ENCODE measurements at places on chromosomes 4 and X.
A peak's percentile ranks its signal among the peaks of the same experiment; 100 is the strongest.

GRCh38 chrX:71525316-71525715 lies 7.6 kb upstream of the OGT start:
- no peak for DNase-seq
- H3K4me1 ChIP-seq: no peaks in the 10 kb centered on the region
- H3K4me3 ChIP-seq: no peak overlapping the region
- H3K36me3 ChIP-seq: no peaks in the 10 kb centered on the region
- H3K27me3 ChIP-seq: no peaks in the 10 kb centered on the region

GRCh38 chrX:30488092-30488491 lies 89.5 kb downstream of the TASL start:
- no peak overlapping the region for H3K27ac ChIP-seq
- H3K4me1 ChIP-seq: no peaks in the 10 kb centered on the region
- no peak overlapping the region for H3K4me3 ChIP-seq
- H3K36me3 ChIP-seq: no peaks in the 10 kb centered on the region
- H3K27me3 ChIP-seq: no peaks in the 10 kb centered on the region

DNA sequence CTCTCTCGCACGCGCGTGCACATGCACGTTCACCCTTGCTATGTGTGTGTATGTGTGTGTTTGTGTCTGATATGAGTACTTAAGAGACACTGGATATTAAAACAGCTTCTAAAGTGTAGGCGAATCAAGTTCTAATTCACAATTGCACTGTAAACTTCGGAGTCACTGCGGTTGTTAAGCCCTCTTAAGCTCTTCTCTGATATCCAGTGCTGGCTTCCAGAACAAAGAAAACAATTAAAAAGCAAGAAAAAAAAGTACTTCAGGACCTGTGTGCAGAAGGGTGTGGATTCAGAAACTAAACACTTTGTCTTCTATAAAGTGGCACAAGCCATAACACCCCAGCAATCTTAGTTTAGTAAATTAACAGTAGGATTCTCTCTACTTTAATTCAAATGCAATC lies 300.2 kb downstream of the PCDH7 start:
- H3K27me3 ChIP-seq: no peaks in the 10 kb centered on the region
- H3K4me3 ChIP-seq: no peak overlapping the region
- no peak overlapping the region for H3K27ac ChIP-seq

DNA sequence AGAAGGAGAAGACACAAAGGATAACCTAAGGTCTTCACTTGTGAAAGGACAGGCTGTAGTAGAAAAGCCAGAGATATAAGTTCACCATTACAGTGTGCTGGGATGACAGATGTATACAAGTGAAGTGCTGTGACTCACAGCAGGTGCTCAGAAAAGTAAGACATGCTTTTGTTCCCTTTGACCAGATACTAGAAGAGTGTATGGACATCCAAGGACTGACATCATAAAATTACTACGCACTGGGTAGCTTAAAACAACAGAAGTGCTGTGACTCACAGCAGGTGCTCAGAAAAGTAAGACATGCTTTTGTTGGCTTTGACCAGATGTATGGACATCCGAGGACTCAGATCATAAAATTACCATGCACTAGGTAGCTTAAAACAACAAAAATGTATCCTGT lies 61.6 kb upstream of the BTC start:
- H3K36me3 ChIP-seq: no peaks in the 10 kb centered on the region
- H3K27ac ChIP-seq: no peak overlapping the region
- no peaks in the 10 kb centered on the region for H3K4me1 ChIP-seq
- no peak overlapping the region for H3K4me3 ChIP-seq
- DNase-seq: no peak

DNA sequence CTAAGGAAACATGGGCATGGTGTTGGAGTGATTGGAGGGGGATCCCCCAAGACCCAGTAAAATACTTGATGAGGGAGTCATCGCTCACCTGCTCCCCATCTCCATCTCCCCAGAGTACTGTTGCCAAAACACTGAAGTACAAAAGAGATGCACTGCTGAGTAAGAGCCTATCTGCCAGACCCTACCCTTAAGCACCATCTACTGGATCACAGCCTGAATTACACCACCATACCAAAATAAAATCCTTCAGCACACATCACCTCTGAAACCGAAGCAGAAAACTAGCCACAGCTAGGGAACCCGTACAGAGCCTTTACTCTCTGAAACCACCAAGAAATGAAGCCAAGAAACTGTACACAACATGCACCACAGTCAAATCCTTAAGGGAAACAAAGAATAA lies 466.3 kb upstream of the ACTRT1 start:
- no peaks in the 10 kb centered on the region for H3K4me1 ChIP-seq
- no peak overlapping the region for H3K4me3 ChIP-seq
- H3K27ac ChIP-seq: no peak overlapping the region
- no peaks in the 10 kb centered on the region for H3K27me3 ChIP-seq
- no peaks in the 10 kb centered on the region for H3K36me3 ChIP-seq
- no peak for DNase-seq

- no peaks in the 10 kb centered on the region for H3K36me3 ChIP-seq
- DNase-seq: no peak
- H3K4me3 ChIP-seq: no peak overlapping the region
- H3K27me3 ChIP-seq: no peaks in the 10 kb centered on the region
Measured at GRCh38 chrX:146921204-146921603, 106.7 kb upstream of the CXorf51A start.

DNA sequence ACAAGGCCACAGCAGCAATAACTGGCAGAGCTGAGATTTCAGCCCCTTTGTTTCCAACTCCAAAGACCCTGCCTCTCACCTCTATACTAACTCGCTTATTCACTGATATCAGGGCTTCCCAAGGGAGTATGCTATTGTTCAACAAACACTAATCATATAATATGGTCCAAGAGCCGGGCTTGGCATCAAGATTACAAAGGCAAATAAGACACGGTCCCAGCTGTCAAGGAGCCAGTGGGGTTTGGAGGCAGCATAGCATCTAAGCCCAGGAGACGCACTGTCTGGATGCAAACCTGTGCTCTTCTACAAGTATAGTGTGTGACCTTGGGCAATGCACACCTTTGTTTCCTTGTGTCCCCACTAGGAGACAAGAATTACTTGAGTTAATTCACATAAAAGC lies 28.7 kb downstream of the PAPSS1 start:
- no peak overlapping the region for H3K4me3 ChIP-seq
- H3K36me3 ChIP-seq: no peaks in the 10 kb centered on the region
- no peak for DNase-seq
- H3K27me3 ChIP-seq: no peaks in the 10 kb centered on the region

- H3K27me3 ChIP-seq: no peaks in the 10 kb centered on the region
- H3K4me1 ChIP-seq: no peaks in the 10 kb centered on the region
- no peak for DNase-seq
- H3K27ac ChIP-seq: no peak overlapping the region
- no peak overlapping the region for H3K4me3 ChIP-seq
- H3K36me3 ChIP-seq: no peaks in the 10 kb centered on the region
Measured at GRCh38 chr4:183897193-183897592, 7.9 kb upstream of the STOX2 start.

DNA sequence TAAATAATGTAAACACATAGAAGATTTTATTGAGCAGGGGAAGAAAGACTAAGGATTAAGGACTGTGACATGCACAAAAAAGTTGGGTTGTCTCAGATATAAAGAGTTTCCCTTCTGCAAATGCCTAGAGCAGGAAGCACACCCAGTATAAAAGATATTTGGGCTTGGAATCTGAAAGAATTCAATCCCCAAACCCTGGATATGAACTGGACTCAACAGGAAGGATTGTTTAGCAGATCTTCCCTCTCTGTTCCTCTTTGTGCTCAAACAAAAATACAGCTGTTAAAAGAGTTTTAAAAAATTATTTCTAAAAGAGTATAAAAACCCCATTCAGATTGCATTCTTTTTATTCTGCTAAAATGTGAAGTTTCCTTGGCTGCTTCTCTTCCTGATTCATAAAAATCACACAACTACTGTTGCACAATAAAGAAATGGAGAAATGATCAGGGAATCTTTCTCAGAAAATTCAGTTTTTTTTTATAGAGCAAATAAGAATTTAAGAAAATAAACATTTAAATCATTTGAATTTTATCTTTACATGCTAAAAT lies 71.4 kb downstream of the PDLIM5 start:
- no peaks in the 10 kb centered on the region for H3K36me3 ChIP-seq
- no peak overlapping the region for H3K4me3 ChIP-seq
- H3K27ac ChIP-seq: no peak overlapping the region
- H3K27me3 ChIP-seq: no peaks in the 10 kb centered on the region
- DNase-seq: no peak

- no peak for DNase-seq
- no peak overlapping the region for H3K4me3 ChIP-seq
- no peaks in the 10 kb centered on the region for H3K36me3 ChIP-seq
- H3K4me1 ChIP-seq: no peaks in the 10 kb centered on the region
- no peak overlapping the region for H3K27ac ChIP-seq
- no peaks in the 10 kb centered on the region for H3K27me3 ChIP-seq
Measured at GRCh38 chr4:70915036-70915815, 13.1 kb downstream of the MOB1B start.

GRCh38 chr4:16573739-16574138 lies 324.7 kb downstream of the LDB2 start:
- DNase-seq: no peak
- H3K27ac ChIP-seq: no peak overlapping the region
- H3K4me3 ChIP-seq: no peak overlapping the region
- H3K4me1 ChIP-seq: no peaks in the 10 kb centered on the region
- H3K27me3 ChIP-seq: no peaks in the 10 kb centered on the region
- no peaks in the 10 kb centered on the region for H3K36me3 ChIP-seq

GRCh38 chr4:128290526-128290925 lies 2.9 kb upstream of the PGRMC2 start:
- peaks cover 22% of the 10 kb centered on the region for H3K4me1 ChIP-seq
- H3K36me3 ChIP-seq: no peaks in the 10 kb centered on the region
- H3K27ac ChIP-seq: no peak overlapping the region
- H3K27me3 ChIP-seq: peaks cover 3% of the 10 kb centered on the region

DNA sequence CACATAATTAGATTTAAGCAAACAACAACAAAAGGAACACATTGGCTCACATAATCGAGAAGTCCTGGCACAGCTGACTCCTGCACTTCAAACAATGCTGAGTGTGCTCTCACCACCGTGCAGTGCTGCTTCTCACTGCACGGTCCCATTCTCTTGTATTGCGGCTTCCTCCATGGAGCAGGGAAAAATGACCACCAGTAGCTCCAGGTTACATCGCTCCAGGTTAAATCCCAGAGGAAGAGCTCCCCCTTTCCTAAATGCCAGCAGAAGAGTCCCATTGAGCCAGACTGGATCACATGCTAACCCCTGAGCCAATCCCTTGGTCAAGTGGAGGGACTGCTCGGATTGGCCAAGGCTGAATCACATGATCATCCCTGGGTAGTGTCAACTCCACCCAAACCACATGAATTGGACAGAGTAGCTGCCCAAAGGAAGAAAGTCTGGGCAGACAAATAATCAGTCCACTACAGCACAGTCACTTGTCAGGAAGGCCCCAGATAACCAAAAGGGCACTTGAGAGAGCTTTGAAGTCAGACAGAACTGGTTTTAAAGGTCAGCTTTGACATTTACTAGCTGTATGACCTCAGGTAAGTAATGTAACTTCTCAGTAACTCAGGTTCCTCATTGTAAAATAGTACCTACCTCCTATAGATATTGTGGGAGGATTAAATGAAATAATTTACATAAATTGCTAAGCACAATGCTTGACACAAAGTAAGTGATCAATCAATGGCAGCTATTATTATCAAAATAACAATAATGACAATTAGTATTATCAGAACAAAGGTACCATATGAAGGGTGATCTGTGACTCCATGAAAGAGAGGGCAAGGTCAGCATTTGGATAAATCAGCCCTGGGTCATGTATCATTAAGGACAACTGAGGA lies 14.3 kb downstream of the TEC start:
- no peaks in the 10 kb centered on the region for H3K36me3 ChIP-seq
- H3K27ac ChIP-seq: no peak overlapping the region

DNA sequence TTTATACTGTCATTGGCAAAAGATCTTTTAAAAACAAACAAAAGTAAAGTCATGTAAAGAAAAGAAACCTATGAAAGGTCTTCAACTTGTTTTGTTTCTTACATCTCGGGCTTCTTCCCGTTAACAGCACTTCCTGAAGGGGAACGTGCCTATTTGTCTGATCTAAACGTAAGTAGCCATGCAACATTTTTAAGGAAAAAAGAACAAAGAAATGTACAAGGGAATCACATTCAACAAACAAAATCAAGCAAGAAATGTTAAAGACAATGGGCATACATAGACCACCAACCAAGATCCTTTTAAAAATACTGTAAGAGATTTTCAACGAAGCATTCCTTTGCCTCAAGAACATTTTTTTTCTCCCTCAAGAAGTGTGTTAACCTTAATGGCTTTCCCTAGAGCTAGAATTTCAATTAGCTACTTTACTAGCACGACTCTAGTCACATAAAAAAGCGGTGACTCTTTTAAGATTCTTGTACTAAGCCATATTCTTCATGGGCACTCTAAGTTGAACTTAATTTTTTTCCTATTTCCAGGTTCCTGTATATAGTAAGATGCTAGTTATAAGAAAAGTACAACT lies 112.0 kb upstream of the TTC29 start:
- H3K27ac ChIP-seq: peak overlapping the region; percentile 11
- H3K36me3 ChIP-seq: no peaks in the 10 kb centered on the region
- DNase-seq: no peak
- peak overlapping the region; percentile 26 for H3K4me3 ChIP-seq
- no peaks in the 10 kb centered on the region for H3K27me3 ChIP-seq

- H3K27me3 ChIP-seq: no peaks in the 10 kb centered on the region
- H3K27ac ChIP-seq: no peak overlapping the region
- no peak overlapping the region for H3K4me3 ChIP-seq
- no peaks in the 10 kb centered on the region for H3K36me3 ChIP-seq
- no peak for DNase-seq
- peaks cover 23% of the 10 kb centered on the region for H3K4me1 ChIP-seq
Measured at GRCh38 chrX:129980001-129980401, 2.4 kb upstream of the BCORL1 start.

GRCh38 chr4:38180456-38180855 lies 220.3 kb downstream of the PTTG2 start:
- H3K27ac ChIP-seq: no peak overlapping the region
- peaks cover 27% of the 10 kb centered on the region for H3K4me1 ChIP-seq
- H3K36me3 ChIP-seq: no peaks in the 10 kb centered on the region
- H3K4me3 ChIP-seq: no peak overlapping the region

DNA sequence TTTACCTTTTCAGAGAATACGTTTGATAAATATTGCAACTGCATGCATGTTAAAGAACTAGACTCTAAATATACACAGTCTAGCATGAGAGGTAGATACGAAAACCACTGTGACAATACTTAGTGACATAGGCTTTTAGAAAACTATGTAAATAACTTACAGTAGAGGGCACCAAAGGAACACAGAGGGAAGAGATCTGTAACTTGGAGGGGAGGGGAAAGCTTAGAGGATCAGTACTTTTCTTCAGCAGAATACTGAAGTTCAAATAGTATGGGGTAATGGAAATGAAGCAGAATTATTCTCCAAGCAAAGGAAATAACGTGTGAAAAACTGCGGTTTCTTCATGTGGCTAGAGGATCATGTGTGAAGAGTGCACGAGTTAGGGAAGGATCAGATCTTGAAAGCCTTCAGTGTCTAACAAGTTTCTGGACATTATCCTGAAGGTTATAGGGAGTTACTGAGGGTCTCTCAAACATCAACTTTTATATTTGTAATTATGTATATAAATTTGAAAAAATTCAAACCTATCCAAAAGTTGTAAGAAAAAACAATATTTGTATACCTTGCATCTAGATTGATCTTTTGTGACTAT lies 264.3 kb downstream of the NPFFR2 start:
- no peaks in the 10 kb centered on the region for H3K36me3 ChIP-seq
- no peak for DNase-seq
- no peak overlapping the region for H3K4me3 ChIP-seq
- H3K27me3 ChIP-seq: no peaks in the 10 kb centered on the region
- no peak overlapping the region for H3K27ac ChIP-seq
- H3K4me1 ChIP-seq: no peaks in the 10 kb centered on the region

- no peak overlapping the region for H3K27ac ChIP-seq
- DNase-seq: peak; percentile 28
- H3K4me3 ChIP-seq: no peak overlapping the region
- no peaks in the 10 kb centered on the region for H3K36me3 ChIP-seq
Measured at GRCh38 chr4:149980941-149981340, 97.3 kb upstream of the DCLK2 start.

All from T-cell (primary cell).